Right ventricle myocardium inferior (tissue), 1 donor: ENCODE measurements at places on chromosomes 13 and 19.

DNA sequence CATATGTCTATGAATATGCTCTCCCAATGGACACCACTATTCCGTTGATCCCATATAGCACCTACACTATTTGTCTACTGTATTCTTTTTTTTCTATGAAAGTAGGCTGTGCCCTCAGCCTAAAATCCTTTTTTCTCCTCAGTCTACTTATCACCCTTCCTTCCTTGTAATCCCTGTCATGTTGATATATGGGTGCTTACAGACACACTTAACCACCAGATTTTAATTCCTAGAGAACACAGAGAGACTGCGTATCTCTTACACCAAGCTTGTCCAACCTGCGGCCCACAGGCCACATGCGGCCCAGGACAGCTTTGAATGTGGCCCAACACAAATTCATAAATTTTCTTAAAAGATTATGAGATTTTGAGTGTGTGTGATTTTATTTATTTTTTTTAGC is 101.1 kb downstream of the ZAR1L start:
- no peak for DNase-seq

DNA sequence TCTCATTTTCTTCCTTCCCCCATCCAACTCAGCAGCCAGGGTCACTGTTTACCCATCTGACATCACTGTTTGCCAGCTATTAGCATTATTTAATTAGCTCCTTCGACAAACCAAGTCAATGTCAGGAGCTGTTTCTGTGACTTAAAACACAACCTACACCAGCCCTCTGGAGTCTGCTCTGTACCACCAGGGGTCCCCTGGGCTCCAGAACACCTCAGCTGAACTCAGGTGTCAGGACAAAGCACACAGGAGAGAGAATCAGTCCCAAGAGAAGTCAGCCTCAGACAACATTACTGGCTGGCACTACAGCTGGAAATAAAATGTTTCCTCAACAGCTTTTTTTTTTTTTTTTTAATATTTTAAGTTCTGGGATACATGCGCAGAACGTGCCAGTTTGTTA is 45.1 kb downstream of the DCLK1 start:
- no peak for DNase-seq

- DNase-seq: no peak
These were observed 10.1 kb downstream of the MIER2 start for GRCh38 chr19:334296-335071.

DNA sequence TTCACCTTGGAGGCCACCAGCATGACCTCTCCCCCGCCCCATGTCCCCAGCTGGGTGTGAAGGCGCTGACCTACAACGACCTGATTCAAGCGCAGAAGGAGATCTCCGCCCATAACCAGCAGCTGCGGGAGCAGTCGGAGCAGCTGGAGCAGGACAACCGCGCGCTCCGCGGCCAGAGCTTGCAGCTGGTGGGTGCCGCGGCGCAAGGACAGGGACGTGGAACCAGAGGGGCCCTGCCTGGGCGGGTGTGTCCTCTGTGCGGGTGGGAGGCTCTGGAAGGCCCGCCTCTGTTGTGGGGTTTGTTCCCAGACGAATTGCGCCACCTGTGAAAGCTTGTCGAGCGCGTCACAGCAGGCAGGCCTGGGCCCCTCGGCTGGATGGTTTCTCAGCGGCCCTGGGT is 22.3 kb downstream of the PLEKHJ1 start:
- no peak for DNase-seq

DNA sequence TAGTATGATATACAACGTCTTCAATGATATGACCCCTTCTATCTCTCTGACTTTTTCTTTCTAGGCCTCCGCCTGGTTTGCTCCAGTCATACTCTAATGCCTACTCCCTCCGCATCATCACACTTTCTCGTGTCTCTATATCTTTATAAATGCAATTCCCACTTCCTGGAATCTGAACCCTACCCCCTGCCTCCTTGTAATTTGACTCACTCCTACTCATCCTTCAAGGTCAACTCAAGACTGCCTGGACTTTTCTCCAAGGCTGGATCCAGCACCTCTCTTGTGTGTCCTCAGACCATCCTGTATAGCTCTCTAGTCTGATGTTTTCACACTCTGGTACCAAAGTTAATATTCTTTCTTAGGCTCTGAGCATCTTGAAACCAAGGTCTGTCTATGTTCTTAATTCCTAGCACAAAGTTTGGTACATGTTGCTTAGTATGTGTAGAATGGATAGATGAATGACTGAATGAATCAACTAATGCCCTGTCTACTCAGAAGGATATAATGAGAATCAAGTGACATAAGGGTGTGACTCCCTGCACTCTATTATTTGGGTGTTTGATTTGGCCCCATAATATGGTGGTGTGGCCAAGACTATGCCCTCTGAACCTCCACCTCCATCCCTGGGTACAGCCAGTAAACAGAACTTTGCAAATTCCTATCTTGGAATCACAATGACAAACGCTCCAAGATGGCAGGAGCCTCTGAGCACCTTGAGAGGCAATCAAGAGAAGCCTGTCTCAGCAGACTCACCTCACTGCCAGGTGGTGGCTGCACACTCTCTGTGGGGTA is 74.3 kb upstream of the SERP2 start:
- no peak for DNase-seq

- DNase-seq: no peak
These were observed 134.1 kb upstream of the RXFP2 start for GRCh38 chr13:31605076-31605860.

- DNase-seq: no peak
These were observed 750 bp downstream of the RAB20 start for GRCh38 chr13:110560601-110561343.

DNA sequence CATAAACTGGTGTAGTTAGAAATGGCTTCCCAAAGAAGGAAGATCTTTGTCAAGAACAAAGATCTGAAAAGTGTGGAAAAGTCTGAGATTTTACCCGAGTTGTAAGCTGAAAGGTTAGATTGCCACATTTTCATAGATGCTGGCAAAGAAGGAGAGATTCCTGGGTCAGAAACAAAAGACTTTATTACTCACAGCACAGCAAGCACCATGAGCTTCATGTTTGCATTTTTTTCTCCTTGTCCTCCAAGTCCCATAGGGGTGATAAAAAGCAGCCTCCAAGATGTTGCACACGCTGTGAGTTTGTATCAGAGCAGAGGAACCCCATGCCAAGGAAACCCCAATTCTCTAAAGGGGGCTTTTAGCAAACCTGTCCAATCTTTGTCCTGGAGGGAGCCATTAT is 29.3 kb downstream of the MZT1 start:
- no peak for DNase-seq

GRCh38 chr13:75704194-75704926 is 68.2 kb downstream of the LMO7 start:
- DNase-seq: no peak

DNA sequence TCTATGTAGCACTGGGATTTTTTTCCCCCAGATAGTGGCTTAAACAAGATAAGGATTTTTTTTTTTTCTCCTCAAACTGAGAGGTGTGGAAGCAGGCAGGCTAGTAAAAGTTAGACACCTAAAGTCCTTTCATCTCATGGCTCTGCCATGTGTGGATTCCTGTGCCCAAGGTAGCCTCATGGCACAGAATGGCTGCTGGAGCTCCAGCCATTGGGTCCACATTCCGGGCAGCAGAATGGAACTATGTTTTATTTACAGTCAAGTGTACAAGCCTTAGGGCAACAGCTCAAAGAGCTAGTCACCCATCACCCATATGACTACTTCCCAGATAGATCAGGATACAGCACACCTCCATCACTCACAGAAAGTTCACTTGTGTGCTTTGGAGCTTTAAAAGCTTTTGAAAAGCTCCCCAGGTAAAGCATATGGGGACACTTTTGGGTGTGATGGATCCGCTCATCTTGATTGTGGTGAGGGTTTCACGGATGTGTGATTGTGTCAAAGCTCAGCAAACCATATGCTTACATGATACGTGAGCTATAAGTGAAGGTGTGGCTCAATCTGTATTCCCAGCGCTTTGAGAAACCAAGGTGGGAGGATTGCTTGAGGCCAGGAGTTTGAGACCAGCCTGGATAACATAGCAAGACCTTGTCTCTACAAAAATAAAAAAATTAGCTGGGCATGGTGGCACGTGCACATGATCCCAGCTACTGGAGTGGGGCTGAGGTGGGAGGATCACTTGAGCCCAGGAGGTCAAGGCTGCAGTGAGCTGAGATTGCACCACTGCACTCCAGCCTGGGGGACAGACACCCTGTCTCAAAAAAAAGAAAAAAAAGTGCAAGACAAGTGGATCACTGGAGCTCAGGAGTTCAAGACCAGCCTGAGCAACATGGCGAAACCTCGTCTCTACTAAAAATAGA is 18.1 kb downstream of the PGLS start:
- no peak for DNase-seq

GRCh38 chr19:6794686-6795431 is 22.4 kb downstream of the VAV1 start:
- DNase-seq: no peak

GRCh38 chr13:61830475-61830874 is 414.8 kb upstream of the PCDH20 start:
- DNase-seq: no peak

GRCh38 chr13:28392428-28392827 is 102.5 kb downstream of the FLT1 start:
- no peak for DNase-seq

DNA sequence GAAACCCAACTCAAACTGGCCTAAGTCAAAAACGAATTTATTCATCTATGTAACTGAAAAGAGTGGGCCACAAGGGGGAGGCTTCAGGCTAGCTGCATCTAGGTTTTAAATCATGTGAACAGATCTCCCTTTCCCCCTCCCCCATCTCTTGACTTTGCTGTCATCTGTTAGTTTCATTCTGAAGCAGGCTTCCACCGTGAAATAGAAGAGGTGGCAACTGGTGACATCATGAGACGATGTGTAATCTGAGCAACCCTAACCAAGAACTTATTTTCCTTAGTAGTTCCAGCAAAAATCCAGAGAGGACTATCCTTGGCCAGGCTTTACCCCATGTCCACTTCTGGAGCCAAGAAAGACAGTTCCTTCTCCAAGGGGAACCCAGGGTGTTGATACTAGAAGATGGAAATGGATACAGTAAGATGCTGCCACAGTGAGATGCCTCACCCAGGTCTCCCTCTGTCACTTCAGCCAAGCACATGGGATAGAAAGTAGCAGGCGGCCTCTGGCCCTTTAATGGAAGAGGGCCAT is 9.4 kb downstream of the SAMD4B start:
- no peak for DNase-seq

DNA sequence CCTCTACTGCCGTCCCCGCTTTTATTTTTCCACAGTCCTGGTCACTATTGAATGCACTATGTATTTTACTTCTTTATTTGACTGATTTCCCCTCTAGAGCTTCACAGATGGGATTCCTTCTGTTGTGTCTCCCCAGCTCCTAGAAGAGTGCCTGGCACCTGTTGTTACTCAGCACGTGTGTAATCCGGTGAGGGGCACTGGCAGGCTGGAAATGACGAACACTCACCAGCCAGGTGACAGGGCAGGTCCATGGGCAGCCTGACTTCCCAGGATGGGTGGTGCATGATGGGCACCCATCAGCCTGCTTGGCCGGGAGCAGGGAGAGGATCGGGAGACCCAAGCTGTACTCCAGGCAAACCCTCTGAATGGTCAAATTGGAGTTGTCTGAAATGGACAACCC is 67.2 kb downstream of the CEBPG start:
- DNase-seq: no peak

DNA sequence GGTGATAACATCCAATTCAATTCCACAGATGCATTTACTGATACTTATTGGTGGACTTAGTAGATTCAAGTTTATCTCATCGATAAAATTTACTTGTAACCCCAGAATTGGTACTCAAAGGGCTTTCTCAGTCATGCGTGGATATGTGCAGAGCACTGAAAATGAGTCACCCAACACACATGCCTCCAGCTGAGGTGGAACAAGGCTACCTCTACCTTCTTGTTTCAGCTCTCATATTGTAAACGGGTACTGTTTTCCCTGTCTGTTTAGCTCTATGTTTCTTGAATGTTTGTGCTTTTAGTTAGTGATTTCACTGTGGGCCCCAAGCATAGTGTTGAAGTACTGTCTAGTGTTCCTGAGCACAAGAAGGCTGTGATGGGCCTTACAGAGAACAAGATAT is 1.5 kb downstream of the LRRC63 start:
- DNase-seq: no peak

DNA sequence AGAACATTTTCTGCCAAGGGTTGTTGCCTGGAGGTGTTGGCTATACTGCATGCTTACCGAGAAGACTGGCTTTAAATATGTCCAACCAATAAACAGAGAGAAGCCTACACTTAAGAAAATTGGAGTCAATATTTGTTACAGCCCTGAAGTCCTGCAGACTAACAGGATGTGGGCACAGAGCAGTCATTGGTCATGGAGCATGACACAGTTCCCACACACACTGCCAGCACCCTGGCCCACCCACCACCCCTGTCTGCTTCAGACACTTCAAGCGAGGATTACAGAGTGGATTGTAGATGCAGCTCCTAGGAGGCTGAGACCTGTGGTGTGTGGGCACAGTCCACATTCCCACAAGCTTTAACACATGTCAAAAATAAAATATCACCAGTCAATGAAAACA is 21.0 kb upstream of the SERP2 start:
- no peak for DNase-seq

- no peak for DNase-seq
These were observed 748.6 kb upstream of the SPRY2 start for GRCh38 chr13:81089371-81090157.

DNA sequence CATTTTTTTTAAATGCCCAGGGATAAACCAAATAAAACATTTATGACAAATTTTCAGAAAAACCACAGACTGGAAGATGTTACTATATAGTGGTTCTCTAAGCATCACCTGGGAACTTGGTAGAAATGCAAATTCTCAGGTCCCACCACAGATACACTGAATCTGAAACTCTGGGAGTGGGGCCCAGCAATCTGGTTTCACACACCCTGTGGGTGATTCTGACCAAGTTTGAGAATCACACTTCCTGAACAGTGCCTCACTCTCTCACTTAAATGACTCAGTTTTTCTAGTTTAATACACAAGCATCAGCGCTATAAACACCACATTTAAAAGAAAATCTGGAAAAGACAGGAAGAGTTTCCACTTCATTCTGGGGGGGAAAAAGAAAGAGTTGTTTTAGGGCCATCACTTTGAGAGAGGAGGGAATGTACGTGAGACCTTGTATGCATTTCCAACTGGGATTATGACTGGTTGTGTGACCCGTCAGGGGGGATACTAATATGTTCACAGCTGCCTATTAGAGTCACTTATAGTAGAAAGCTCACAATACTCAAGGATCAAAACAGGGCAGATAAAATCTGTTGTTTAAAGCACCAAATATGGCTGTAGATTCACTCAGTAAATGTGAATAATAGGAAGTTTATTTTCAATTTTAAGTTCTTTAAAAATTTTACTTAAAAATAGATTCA is 567.7 kb downstream of the GPC6 start:
- DNase-seq: no peak
